ENCODE measurements at places on chromosomes 2 and 18. TPM values are rescaled to one million over a fixed set of nuclear protein-coding genes. Genes with fewer than 3 reads are reported as not detected.

The GLS gene
- 35.5 TPM for total RNA-seq

The LBX2 gene
- total RNA-seq, result 1.3 TPM

The UGT1A10 gene
- not detected for total RNA-seq

The POTEI gene
- total RNA-seq, result not detected

The STAT4 gene
- under 0.01 TPM for total RNA-seq

The SLC9A4 gene
- total RNA-seq, result not detected
